Skin of body (tissue), 3 donors: ENCODE measurements at places on chromosomes 6 and 20.
A peak's percentile ranks its signal among the peaks of the same experiment; 100 is the strongest.

- peak; percentile 94 for DNase-seq
Measured at GRCh38 chr6:112690497-112691202, 343.5 kb downstream of the RFPL4B start.

DNA sequence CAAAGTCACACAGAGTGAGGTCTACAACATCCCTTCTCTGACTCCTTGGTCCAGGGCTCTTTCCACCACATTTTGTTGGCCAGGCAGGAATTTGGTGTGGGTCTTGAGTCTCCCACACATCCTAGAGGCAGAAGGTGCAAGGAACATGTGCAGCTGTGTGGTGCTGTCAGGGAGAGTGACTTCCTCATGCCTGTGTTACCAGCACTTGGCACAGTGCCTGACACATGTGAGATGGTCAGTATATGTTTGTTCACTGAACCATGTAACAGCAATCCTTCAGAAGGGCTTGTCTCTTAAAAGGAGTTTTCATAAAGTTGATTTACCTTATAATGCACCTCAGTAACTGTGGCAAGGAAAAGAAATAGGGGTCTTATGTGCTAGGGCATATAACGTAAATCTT lies 168.5 kb downstream of the CDC5L start:
- no peak for DNase-seq

GRCh38 chr20:62576815-62577489 lies 65.4 kb upstream of the SLCO4A1 start:
- no peak for DNase-seq

- no peak for DNase-seq
Measured at GRCh38 chr6:120945905-120946594, 388.2 kb downstream of the TBC1D32 start.

GRCh38 chr20:8891039-8891438 lies 177.8 kb upstream of the PLCB4 start:
- no peak for DNase-seq

GRCh38 chr20:16472045-16472872 lies 101.0 kb downstream of the KIF16B start:
- DNase-seq: no peak

GRCh38 chr6:149111556-149112115 lies 205.9 kb upstream of the TAB2 start:
- DNase-seq: no peak

DNA sequence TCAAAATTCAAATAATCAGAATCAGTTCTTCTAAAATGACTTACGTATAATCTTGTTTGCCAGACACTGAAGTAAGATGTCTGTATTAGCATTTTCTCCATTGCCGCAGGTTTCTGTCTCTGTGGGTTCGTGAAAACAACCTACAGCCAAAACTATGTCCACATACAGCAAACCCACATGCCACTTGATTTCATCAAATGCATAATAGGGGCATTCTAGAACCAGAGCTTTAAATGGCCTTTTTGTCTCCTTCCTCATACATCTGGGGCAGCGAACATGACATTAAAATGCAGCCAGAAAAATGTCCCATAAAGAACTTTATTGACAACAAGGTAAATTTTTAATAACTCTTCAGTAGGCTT lies 90.2 kb upstream of the QKI start:
- no peak for DNase-seq

GRCh38 chr6:37122861-37123260 lies 47.1 kb upstream of the PIM1 start:
- DNase-seq: peak; percentile 88

GRCh38 chr20:10922941-10923340 lies 249.1 kb upstream of the JAG1 start:
- peak; percentile 90 for DNase-seq

GRCh38 chr20:21707999-21708737 lies 2.7 kb downstream of the PAX1 start:
- no peak for DNase-seq

DNA sequence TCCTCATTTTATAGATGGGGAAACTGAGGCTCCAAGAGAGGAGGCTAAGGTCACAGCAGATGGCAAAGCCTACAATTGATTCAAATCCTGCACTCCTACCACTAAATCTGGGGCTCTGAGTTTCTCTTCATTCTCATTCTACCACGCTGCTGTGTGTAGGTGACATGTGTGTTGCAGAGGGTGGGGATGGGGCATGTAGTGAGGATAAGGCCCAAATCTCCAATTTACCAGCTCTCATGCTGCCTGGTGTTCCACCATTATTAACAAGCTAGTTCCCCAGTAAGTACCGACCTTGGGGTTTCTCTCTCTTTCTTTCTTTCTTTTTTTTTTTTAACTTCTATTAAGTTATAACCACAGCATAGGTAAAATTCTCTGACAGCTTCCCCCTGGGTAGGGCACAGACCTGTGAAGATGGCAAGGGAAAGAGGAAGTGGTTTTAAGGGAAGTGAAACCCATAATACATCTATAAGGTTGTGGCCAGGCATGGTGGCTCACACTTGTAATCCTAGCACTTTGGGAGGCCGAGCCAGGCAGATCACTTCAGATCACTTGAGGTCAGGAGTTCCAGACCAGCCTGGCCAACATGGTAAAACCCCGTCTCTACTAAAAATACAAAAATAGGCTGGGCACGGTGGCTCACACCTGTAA lies 13.0 kb upstream of the MATN4 start:
- no peak for DNase-seq

- DNase-seq: no peak
Measured at GRCh38 chr6:128206610-128207426, 306.0 kb upstream of the THEMIS start.

GRCh38 chr6:34057790-34058189 lies 88.1 kb downstream of the GRM4 start:
- DNase-seq: no peak

DNA sequence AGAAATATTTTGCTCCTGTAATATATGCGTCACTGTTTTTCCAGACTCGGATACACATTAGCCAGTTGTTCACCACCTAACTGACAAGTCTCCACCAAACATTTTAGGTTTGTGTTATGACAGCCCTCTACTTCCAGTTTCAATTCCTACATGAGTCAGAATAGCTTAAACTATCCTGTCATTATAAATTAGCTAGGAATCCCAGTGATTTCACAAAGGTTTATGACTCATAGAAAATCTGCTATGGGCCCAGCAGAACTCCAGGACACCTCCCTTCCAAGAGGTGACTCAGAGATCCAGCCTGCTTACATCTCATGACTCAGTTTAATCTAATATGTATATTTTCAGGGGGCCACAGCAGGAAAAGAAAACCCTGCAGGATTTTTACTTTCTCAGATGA lies 17.4 kb upstream of the PLCB4 start:
- DNase-seq: no peak

DNA sequence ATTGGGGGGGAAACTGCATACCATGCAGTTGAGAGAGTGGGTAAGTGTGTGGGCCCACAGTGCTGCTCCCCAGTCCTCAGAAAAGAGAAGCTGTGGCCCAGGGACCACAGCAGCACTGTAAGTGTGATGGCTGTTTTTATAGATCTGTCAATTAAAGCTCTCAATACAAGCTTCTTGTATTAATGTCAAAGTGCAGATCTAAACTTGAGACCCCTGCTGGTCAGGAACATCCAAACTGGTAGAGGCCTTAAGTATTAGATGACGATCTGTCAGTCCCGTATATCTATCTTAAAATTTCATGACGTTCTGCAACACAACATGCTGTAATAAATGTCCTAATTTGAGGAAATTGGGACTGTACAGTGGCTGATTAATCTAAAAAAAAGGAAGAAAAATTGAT lies 74.8 kb downstream of the TULP4 start:
- DNase-seq: no peak

DNA sequence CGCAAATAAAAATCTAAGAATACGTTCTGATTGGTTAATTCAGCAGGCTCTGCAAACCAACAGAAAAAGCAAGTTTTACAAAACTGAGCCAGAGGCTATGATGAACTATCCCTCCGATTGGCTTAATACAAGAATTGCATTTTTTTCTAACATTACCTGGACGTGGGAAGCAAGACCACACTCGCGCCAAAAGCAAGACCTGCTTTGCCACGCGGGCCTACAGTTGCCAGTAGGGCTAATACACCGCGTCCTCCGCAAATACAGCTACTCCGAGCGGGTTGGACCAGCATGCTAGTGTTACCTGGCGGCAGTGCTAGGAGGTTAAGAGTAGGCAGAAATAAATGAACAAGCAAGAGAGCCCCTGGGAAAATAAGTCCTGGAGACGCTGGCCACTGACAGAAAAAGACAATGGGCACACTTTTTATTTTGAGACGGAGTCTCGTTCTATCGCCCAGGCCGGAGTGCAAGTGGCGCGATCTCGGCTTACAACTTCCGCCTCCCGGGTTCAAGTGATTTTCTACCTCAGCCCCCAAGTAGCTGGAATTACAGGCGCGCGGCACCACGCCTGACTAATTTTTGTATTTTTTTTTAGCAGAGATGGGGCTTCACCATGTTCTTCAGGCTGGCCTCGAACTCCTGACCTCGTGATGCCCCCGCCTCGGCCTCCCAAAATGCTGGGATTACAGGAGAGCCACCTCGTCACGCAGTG lies 131.9 kb upstream of the BTN3A2 start:
- no peak for DNase-seq

GRCh38 chr20:57556980-57557274 lies 4.0 kb upstream of the PCK1 start:
- DNase-seq: no peak

GRCh38 chr6:54053881-54054391 lies 57.3 kb upstream of the MLIP start:
- no peak for DNase-seq
